ENCODE measurements at places on chromosomes 12 and 14. TPM values are rescaled to one million over a fixed set of nuclear protein-coding genes. Genes with fewer than 3 reads are reported as not detected.

LTB4R2 gene
- 6.3 TPM for total RNA-seq

NOS1 gene
- total RNA-seq, result not detected

BORCS5 gene
- total RNA-seq, result 9.8 TPM

NGB gene
- total RNA-seq, result not detected

FBLN5 gene
- total RNA-seq, result 4.2 TPM

LIN7A gene
- 1.2 TPM for total RNA-seq

ANAPC7 gene
- 13.3 TPM for total RNA-seq

CLEC7A gene
- total RNA-seq, result 27.7 TPM

GPR135 gene
- total RNA-seq, result 2.7 TPM

CLBA1 gene
- 9.8 TPM for total RNA-seq

PAWR gene
- 44.8 TPM for total RNA-seq

CMA1 gene
- not detected for total RNA-seq

KRT73 gene
- not detected for total RNA-seq

PLEK2 gene
- 26.7 TPM for total RNA-seq

C12orf57 gene
- total RNA-seq, result 133 TPM

CHGA gene
- not detected for total RNA-seq

TESPA1 gene
- not detected for total RNA-seq

ITPK1 gene
- 17.3 TPM for total RNA-seq

TIGAR gene
- 3.5 TPM for total RNA-seq

ACSM4 gene
- total RNA-seq, result not detected

LHX5 gene
- total RNA-seq, result 1.2 TPM

CBLN3 gene
- 0.87 TPM for total RNA-seq

KLRB1 gene
- total RNA-seq, result not detected

B4GALNT3 gene
- 0.39 TPM for total RNA-seq

AMN gene
- total RNA-seq, result 4.2 TPM

USP44 gene
- total RNA-seq, result 0.54 TPM

NXPH4 gene
- total RNA-seq, result not detected

NPFF gene
- total RNA-seq, result not detected

CCDC38 gene
- total RNA-seq, result under 0.01 TPM

PRICKLE1 gene
- 12.6 TPM for total RNA-seq

OTX2 gene
- not detected for total RNA-seq

KRT2 gene
- not detected for total RNA-seq

TC2N gene
- 5.9 TPM for total RNA-seq

TRHDE gene
- total RNA-seq, result 1.7 TPM

TBK1 gene
- 22.0 TPM for total RNA-seq

AICDA gene
- not detected for total RNA-seq

NYNRIN gene
- total RNA-seq, result 153 TPM

FOXG1 gene
- under 0.01 TPM for total RNA-seq

AKAP6 gene
- total RNA-seq, result 2.7 TPM

SIX4 gene
- 2.7 TPM for total RNA-seq

GPRC5D gene
- total RNA-seq, result 0.22 TPM

PLEKHD1 gene
- 0.39 TPM for total RNA-seq

MAP4K5 gene
- total RNA-seq, result 48.7 TPM

CCDC197 gene
- not detected for total RNA-seq

VRTN gene
- total RNA-seq, result not detected

ALKBH2 gene
- 18.1 TPM for total RNA-seq

TAS2R50 gene
- 3.1 TPM for total RNA-seq

HOXC11 gene
- not detected for total RNA-seq

LRIG3 gene
- total RNA-seq, result 9.0 TPM

TSPAN19 gene
- total RNA-seq, result not detected

LRTM2 gene
- total RNA-seq, result 0.11 TPM

STYK1 gene
- 22.0 TPM for total RNA-seq
